Left kidney (tissue), 8 donors: ENCODE measurements at places on chromosomes 3 and 15. TPM values are rescaled to one million over a fixed set of nuclear protein-coding genes. Genes with fewer than 3 reads are reported as not detected.

STRIT1 gene
- 1.5 TPM for polyA plus RNA-seq

DZIP1L gene
- 26.7 TPM for polyA plus RNA-seq

EPB42 gene
- 0.80 TPM for polyA plus RNA-seq

GOLGA8S gene
- polyA plus RNA-seq, result 1.4 TPM
